ENCODE measurements at places on chromosomes 4 and X.

DNA sequence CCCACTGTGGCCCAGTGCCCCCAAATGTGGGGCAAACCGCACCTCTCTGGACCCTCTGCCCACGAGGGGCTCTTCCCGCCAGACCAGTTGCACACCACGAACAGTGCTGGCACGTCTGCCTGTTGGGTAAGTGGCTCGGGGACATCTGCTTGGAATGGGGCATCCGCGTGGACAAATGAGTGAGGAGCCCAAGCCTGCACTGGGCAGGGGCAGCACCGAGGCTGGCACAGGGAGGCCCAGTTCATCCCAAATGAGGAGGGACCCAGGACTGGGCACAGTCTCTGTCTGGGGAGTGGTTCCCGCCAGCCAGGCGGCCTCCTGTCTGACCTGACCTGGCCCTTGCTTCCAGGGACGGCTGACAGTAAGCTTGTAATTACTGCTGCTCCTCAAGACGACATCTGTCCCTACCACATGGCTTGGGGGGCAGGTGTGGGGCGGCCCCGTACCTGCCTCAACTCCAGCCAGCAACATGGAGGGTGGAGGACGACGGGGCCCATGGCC lies 3.2 kb downstream of the SPON2 start:
- no peak for DNase-seq

GRCh38 chr4:175536852-175537453 lies 275.1 kb downstream of the GPM6A start:
- peak; percentile 48 for DNase-seq

DNA sequence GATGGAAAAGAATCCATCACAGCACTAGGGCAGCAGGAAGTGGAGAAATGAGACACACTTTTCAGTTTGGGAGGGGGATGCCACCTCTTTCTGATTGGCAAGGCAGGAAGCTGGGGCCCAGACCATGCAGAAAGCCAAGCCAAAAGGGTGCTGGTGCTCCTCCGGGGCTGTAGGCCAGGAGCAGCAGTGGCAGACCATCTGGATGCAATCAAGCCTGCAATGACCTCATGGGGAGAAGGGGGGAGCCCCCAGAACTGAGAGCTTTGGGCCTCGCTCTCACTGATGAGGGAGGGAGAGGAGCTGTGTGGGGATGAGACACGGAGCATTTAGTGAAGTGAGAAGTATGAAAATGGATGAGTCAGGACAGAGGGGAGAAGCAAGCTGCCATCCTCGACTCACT lies 141.3 kb upstream of the NALF2 start:
- peak; percentile 30 for DNase-seq

GRCh38 chr4:138320030-138320429 lies 77.9 kb upstream of the SLC7A11 start:
- no peak for DNase-seq

GRCh38 chr4:140186651-140187315 lies 32.8 kb upstream of the MAML3 start:
- no peak for DNase-seq

GRCh38 chr4:20151436-20151835 lies 100.3 kb upstream of the SLIT2 start:
- no peak for DNase-seq

GRCh38 chrX:129606918-129607317 lies 47.8 kb downstream of the APLN start:
- DNase-seq: no peak

DNA sequence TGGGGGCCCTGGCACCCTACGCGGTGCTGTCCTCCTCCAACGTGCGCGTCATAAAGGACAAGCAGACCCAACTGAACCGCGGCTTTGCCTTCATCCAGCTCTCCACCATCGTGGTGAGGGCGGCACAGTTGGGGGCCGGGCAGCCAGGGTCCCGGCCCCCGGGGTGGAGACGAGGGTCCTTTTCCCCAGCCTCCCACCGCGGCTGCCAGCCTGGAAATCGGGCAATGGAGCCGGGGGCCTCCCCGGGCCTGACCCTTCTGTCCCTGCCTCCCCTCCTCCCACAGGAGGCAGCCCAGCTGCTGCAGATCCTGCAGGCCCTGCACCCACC lies 13.7 kb upstream of the UBA1 start:
- DNase-seq: no peak

DNA sequence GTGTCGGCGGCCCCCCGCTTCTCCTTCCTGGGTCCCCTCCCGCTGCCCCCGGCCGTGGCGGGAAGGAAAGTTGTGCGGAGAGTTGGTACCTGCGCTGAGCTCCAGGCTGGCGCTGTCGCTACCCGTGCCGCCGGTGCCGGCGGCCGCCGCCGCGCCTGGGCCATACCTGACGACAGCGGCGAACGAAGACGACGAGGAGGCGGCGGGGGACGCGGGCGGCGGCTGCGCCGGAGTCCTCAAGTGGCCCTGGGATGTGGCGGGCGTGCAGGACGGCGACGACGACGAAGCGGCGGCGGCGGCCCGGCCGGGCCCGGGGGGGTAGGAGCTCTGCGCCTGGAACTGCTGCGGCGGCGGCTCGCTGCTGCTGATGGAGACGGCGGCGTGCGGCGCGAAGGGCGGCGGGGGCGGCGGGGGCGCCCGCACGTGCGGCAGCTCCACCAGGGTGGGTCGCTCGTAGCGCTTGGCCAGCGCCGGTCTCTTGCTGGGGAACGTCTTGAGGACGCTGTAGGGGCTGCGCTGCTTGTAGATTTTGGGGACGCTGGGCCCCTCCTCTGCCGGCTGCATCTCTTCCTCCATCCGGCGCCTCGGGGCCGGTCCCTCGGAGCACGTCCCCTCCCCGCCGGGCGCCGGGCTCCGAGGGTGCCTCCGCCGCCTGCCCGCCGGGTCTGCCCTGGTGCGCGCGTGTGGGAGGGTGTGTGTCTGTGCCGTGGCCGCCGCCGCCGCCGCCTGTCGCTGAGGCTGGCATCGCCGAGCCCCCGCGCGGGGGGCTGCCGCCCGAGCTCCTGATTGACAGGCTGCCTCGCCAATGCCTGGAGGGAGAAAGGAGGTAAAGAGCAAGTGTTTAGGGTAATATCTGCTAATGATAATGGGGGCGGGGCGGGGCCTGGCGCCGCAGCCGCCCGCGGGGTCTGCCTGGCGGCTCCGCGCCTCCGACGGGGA lies 618 bp downstream of the BEND4 start:
- DNase-seq: no peak

DNA sequence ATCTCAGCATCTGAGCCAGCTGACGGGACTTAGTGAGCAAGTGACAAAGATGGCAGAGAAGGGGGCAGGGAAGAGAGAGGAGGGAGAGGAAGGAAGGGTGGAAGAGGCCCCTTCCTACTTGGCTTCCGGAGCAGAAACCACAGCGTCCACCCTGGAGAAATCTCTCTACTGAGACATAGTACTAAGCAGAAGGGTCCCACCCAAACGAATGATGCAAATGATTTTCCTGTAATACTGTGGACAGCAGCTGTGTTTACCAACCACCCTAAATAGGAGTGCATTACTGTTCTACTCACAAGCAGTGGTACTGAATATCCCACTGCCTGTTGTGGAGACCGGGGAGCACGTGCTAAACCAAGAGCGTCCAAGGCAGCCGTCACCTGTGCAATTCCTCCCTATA lies 29.4 kb downstream of the DTHD1 start:
- no peak for DNase-seq

GRCh38 chrX:69317721-69318120 lies 152.5 kb upstream of the PJA1 start:
- no peak for DNase-seq

DNA sequence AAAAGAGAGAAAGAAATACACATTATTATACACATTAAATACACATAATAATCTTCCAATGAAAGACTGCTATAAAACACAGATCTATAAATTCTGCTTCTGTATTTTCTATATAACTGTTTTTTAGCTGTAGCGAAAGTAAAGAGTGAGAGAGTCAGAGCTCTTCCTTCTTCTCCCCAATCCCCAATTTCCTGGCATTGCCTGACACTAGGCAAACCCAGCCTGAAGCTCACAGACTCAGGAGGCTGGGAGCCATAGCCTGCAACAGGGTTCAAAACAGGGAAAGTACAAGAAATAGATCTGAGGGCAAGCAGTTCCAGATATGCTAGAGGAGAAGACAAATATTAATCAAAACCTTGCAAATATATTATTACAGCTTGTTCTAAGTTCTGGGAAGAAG lies 201.6 kb downstream of the HNRNPD start:
- DNase-seq: no peak

DNA sequence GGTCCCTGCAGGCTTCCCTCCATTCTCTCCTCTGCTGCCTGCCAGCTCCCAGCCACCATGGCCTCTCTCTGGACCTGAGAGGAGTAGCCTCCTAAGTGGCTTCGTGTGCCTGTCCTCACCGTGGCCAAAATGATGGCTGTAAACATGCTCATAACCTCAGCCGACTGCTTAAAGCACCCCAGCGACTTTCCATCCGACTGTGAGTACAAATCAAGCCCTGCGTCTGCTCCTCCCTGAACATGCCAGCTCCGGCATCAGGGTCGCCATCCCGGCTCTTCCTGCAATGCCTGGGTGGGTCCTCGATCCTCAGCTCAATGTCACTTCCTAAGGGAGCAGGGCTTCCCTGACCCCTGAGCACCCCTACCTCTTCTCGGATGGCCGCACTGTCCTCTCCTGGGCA lies 3.3 kb upstream of the SORCS2 start:
- DNase-seq: no peak

DNA sequence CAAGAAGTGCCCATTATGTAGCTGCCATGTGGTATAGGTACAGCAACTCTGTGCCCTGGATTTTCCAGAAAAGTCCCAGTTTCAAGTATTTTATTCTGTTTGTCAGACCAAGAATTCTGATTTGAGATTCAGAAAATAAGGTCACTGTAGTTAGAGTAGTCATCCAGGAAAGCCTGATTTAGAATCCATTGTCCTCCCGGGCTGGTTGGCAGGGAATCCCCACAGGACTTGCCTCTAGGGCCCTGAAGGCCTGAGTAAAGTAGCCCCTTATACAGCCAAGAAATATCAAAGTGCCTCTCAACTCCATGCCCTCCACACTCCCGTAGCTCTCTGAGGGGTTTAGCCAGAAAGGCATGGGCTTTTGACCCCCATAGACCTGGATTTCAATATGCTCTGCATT lies 36.3 kb downstream of the RTL5 start:
- no peak for DNase-seq

GRCh38 chr4:119261986-119262385 lies 49.5 kb downstream of the USP53 start:
- no peak for DNase-seq

DNA sequence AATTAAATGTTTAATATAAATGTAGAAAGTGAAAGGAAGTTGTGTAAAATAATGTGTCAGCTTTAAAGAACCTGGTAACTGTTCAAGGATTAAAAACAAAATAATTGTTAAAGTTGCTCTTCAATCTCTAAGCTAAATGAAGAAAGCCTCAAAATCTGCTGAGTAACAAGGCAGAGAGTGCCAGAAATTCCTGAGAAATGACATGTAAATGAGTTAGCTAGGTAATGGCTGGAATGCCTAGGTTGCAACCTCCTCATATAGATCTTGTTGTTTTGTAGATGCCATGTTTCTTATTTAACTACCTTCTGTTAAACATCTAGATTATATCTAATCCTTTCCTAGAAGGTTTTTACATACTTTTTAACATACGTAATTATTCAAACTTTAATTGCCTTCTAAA lies 763.6 kb upstream of the AGA start:
- DNase-seq: no peak

DNA sequence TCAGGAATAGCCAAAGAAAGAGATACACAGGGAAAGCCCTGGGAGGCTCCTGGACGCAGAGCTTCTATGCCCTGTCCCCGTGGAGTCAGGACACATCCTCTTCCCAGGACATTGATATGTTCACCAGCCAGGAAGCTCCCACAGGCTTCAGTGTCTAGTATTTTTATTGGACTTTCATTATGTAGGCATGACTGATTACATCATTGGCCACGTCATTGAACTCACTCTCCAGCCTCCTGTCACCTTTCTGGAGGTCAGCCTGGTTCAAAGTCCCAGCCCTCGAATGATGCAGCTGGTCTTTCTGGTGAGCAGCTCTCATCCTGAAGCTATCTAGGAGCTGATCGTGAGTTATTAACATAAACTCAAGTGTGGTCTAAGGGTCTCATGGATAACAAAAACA lies 104.1 kb downstream of the CPEB2 start:
- no peak for DNase-seq

GRCh38 chrX:118459494-118459893 lies 36.1 kb upstream of the DOCK11 start:
- DNase-seq: peak; percentile 22

- no peak for DNase-seq
Observed at GRCh38 chr4:8559011-8559410, 21.2 kb upstream of the GPR78 start.

DNA sequence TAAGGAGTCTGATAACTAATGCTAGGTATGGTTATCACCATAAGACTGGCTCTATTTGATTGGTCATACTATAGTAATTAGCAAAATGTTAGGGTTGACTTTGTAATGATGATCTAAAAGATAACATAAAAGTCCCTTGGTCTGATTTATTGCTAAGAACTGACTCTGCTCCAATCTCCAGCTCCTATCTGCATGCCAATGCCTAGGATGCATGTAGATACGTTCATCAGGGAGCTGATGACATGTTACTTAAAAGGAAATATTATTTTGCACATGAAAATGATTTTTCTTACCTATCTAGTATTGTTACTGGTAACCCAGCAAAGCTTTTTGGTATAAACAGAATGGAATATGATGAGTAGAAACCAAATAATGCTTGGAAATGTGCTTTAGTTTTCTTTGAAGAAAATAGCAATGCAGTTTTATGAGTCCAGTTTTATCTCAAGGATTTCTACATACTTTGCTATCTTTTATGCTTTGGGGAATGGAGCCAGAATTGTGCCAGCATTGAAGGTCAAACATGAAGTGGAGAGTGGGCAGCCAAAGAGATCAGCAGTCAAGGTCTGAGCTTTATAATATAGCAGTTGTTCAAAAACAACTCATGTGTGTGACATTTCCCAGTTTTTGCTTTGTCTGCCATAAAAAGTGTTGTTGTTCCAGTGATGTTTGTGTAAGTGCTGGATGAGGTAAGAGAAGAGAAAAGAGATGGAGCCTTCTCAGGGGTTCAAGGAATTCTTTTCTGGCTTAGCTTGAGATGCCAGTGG lies 121.0 kb downstream of the ARHGAP24 start:
- no peak for DNase-seq

DNA sequence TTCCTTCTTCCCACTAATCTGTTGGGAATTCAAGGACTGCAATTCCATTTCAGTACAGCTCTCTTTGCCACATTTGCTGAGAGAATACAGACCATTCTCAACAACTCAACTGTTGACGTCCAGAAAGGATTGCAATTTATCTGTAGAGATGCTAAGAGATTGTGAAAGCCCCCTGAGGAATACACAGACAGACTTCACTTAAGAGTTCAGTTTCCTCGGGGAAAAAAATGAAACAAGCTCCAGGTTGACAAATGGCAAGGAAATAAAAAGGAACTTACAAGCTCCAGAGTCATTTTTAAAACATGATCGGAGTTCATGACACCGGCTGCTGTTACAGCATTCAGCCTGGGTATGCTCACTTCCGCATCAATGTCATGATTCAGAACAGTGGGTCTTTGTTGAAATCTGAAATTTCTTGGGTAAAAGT lies 13.8 kb downstream of the TLR10 start:
- DNase-seq: no peak

All from renal pelvis (tissue), 12 donors.